Bronchus fibroblast of lung (primary cell): ENCODE measurements at places on chromosomes 11 and 22. TPM values are rescaled to one million over a fixed set of nuclear protein-coding genes. Genes with fewer than 3 reads are reported as not detected.

Gene RAG2
- total RNA-seq: not detected in 2 replicates

Gene SPON1
- 0.17 and 0.45 TPM in 2 replicates for total RNA-seq

Gene OR51E2
- not detected in 2 replicates for total RNA-seq

Gene APOBEC3G
- 7.2 and 7.7 TPM in 2 replicates for total RNA-seq

Gene APOBEC3F
- total RNA-seq: 5.1 and 7.4 TPM in 2 replicates

Gene CYB5R2
- total RNA-seq: 34.5 and 42.8 TPM in 2 replicates

Gene RGL4
- total RNA-seq: not detected in 2 replicates

Gene CRYBB3
- total RNA-seq: not detected in 2 replicates

Gene APOL6
- total RNA-seq: 4.3 and 5.0 TPM in 2 replicates

Gene TRIM68
- total RNA-seq: 8.9 TPM in 2 replicates

Gene SPTY2D1
- total RNA-seq: 10.0 and 11.1 TPM in 2 replicates

Gene OR2AT4
- not detected in 2 replicates for total RNA-seq

Gene LRRC56
- total RNA-seq: 0.30 and 0.34 TPM in 2 replicates

Gene P2RY6
- 0.15 TPM in 1 of 2 replicates, not detected in the other for total RNA-seq

Gene CNTF
- total RNA-seq: 0.34 and 0.59 TPM in 2 replicates

Gene NCAM1
- 2.2 and 2.5 TPM in 2 replicates for total RNA-seq

Gene FOLR3
- not detected in 2 replicates for total RNA-seq

Gene MRPL23
- total RNA-seq: 324 and 358 TPM in 2 replicates

Gene RAB38
- 6.2 and 7.0 TPM in 2 replicates for total RNA-seq

Gene PRDX5
- 281 and 297 TPM in 2 replicates for total RNA-seq

Gene MEI1
- 0.50 and 1.2 TPM in 2 replicates for total RNA-seq

Gene MAML2
- 10.4 and 10.7 TPM in 2 replicates for total RNA-seq

Gene SERPING1
- total RNA-seq: 56.3 and 67.6 TPM in 2 replicates

Gene KRTAP5-9
- total RNA-seq: not detected in 2 replicates

Gene HTR3A
- total RNA-seq: not detected in 2 replicates

Gene B4GALNT4
- total RNA-seq: 4.7 and 10.7 TPM in 2 replicates

Gene PRRG4
- not detected in 2 replicates for total RNA-seq

Gene DGCR8
- total RNA-seq: 13.4 and 14.1 TPM in 2 replicates

Gene HSCB
- total RNA-seq: 29.1 and 30.5 TPM in 2 replicates

Gene TMEM9B
- 31.5 and 33.0 TPM in 2 replicates for total RNA-seq

Gene P2RX6
- total RNA-seq: 0.34 and 0.74 TPM in 2 replicates

Gene NLRP14
- total RNA-seq: not detected in 2 replicates

Gene C11orf16
- not detected in 2 replicates for total RNA-seq

Gene ZNF214
- 0.89 and 1.8 TPM in 2 replicates for total RNA-seq

Gene GRIA4
- total RNA-seq: 0.34 and 0.74 TPM in 2 replicates

Gene KCNJ5
- total RNA-seq: under 0.01 TPM in 1 of 2 replicates, not detected in the other

Gene CCS
- total RNA-seq: 28.2 and 29.4 TPM in 2 replicates

Gene STK33
- 5.9 and 6.1 TPM in 2 replicates for total RNA-seq

Gene C11orf21
- under 0.01 TPM in 1 of 2 replicates, not detected in the other for total RNA-seq

Gene TIGD3
- total RNA-seq: 0.30 TPM in 1 of 2 replicates, not detected in the other

Gene SYCE3
- total RNA-seq: not detected in 2 replicates

Gene CLCF1
- total RNA-seq: 4.0 and 5.4 TPM in 2 replicates

Gene NLRP10
- 7.6 and 11.7 TPM in 2 replicates for total RNA-seq

Gene CARD10
- 6.4 and 8.9 TPM in 2 replicates for total RNA-seq

Gene PIH1D2
- total RNA-seq: 1.3 and 1.8 TPM in 2 replicates

Gene OR9G4
- total RNA-seq: not detected in 2 replicates

Gene DBX1
- not detected in 2 replicates for total RNA-seq

Gene APOBEC3B
- 23.4 and 31.2 TPM in 2 replicates for total RNA-seq

Gene DDX25
- total RNA-seq: 0.15 TPM in 1 of 2 replicates, not detected in the other

Gene DDTL
- total RNA-seq: 0.50 and 0.59 TPM in 2 replicates

Gene LDHAL6A
- total RNA-seq: 0.17 TPM in 1 of 2 replicates, not detected in the other

Gene GLB1L2
- 0.50 and 0.89 TPM in 2 replicates for total RNA-seq

Gene ZFTA
- total RNA-seq: 9.2 and 16.0 TPM in 2 replicates
